Naive thymus-derived CD4-positive, alpha-beta T cell (primary cell): ENCODE measurements at places on chromosomes 4 and X. TPM values are rescaled to one million over a fixed set of nuclear protein-coding genes. Genes with fewer than 3 reads are reported as not detected.

GRCh38 chrX:107718156-107718621 lies 57.4 kb downstream of the TSC22D3 start:
- peaks cover 31% of the 10 kb centered on the region for H3K4me1 ChIP-seq
- peak overlapping the region; percentile 68 for H3K4me3 ChIP-seq
- no peaks in the 10 kb centered on the region for H3K27me3 ChIP-seq
- peaks cover 28% of the 10 kb centered on the region for H3K36me3 ChIP-seq
- peak; percentile 61 for DNase-seq

GRCh38 chrX:134774190-134775048 lies 116.1 kb upstream of the PLAC1 start:
- no peaks in the 10 kb centered on the region for H3K4me1 ChIP-seq
- DNase-seq: no peak
- no peak overlapping the region for H3K27ac ChIP-seq
- no peaks in the 10 kb centered on the region for H3K36me3 ChIP-seq
- H3K4me3 ChIP-seq: no peak overlapping the region
- no peaks in the 10 kb centered on the region for H3K27me3 ChIP-seq

- DNase-seq: no peak
- no peaks in the 10 kb centered on the region for H3K27me3 ChIP-seq
- H3K36me3 ChIP-seq: no peaks in the 10 kb centered on the region
- H3K4me3 ChIP-seq: no peak overlapping the region
Observed at GRCh38 chr4:3823496-3824341, 57.5 kb downstream of the ADRA2C start.

DNA sequence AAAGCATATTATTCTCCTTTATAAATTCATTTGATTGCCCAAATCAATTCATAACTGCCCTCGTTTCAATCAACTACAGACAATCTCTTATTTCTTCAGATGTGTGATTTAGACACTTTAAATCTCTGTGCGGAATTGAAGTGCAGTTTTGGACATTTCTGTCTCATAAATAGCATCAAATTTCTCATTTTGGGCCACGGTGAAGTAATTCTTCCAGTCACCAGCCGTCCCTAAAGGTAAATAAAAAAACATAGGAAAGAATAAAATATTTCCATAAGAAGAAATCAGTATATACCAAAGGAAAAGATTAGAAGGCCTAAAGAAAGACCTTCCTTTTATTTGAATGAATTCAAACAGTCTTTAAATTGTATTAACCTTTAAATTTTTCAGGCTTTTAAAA lies 33.4 kb downstream of the SULT1B1 start:
- no peak for DNase-seq
- H3K4me3 ChIP-seq: no peak overlapping the region
- no peaks in the 10 kb centered on the region for H3K4me1 ChIP-seq
- no peaks in the 10 kb centered on the region for H3K36me3 ChIP-seq
- H3K27ac ChIP-seq: no peak overlapping the region

Gene GPAT3
- total RNA-seq: 5.8 TPM
